ENCODE measurements at places on chromosomes 2 and 18.

- no peak overlapping the region for H3K27ac ChIP-seq
- no peaks in the 10 kb centered on the region for H3K4me1 ChIP-seq
- H3K4me3 ChIP-seq, result no peak overlapping the region
- DNase-seq, result no peak
- no peaks in the 10 kb centered on the region for H3K36me3 ChIP-seq
These were observed 174.2 kb downstream of the LOXHD1 start for GRCh38 chr18:46482831-46483230.

DNA sequence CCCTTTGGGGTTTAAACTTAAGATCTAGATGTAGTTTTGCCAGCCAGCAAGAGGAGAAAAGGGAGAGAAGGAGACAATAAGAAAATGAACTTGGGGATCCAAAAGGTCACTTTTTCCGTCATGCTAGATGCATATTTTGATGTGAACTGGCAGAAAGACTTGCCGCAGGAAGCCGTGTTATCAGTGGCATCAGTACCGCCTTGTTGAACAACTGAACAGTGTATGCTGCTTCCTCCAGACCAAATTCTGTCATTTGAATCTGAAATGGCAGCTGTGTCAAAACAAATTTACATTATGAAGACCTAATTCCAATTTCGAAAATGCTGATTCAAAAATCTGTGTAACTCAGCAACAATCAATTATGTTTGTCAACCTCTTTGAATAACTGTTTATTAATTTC is 42.1 kb downstream of the TMEM200C start:
- H3K36me3 ChIP-seq, result no peaks in the 10 kb centered on the region

- peak overlapping the region; percentile 100 for H3K4me3 ChIP-seq
- no peak for DNase-seq
- no peaks in the 10 kb centered on the region for H3K27me3 ChIP-seq
- H3K4me1 ChIP-seq, result peaks cover 38% of the 10 kb centered on the region
These were observed 1.5 kb downstream of the SLC39A10 start for GRCh38 chr2:195658541-195658890.

DNA sequence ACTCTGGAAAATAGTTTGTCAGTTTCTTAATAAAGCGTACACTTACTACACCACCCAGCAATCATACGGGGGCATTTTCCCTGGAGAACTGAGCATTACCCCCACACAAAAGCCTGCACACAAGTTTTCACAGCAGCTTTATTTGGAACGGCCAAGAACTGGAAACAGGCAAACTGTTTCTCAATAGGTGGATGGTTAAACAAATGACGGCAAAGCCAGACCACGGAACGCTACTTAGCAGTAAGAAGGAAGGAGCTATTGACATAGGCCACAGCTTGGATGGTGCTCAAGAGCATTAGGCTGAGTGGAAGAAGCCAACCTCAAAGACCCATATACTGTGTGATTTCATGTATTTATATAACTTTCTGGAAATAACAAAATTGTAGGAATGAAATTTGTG is 9.0 kb downstream of the MALL start:
- H3K27ac ChIP-seq, result no peak overlapping the region
- H3K4me1 ChIP-seq, result no peaks in the 10 kb centered on the region
- H3K27me3 ChIP-seq, result peaks cover 100% of the 10 kb centered on the region
- no peak overlapping the region for H3K4me3 ChIP-seq

- DNase-seq, result no peak
- H3K27ac ChIP-seq, result no peak overlapping the region
- H3K4me1 ChIP-seq, result no peaks in the 10 kb centered on the region
These were observed 334.9 kb upstream of the THUMPD2 start for GRCh38 chr2:40113997-40114396.

GRCh38 chr2:189192766-189193165 is 13.2 kb upstream of the COL5A2 start:
- no peaks in the 10 kb centered on the region for H3K27me3 ChIP-seq
- H3K36me3 ChIP-seq, result no peaks in the 10 kb centered on the region
- H3K27ac ChIP-seq, result no peak overlapping the region
- H3K4me3 ChIP-seq, result no peak overlapping the region

DNA sequence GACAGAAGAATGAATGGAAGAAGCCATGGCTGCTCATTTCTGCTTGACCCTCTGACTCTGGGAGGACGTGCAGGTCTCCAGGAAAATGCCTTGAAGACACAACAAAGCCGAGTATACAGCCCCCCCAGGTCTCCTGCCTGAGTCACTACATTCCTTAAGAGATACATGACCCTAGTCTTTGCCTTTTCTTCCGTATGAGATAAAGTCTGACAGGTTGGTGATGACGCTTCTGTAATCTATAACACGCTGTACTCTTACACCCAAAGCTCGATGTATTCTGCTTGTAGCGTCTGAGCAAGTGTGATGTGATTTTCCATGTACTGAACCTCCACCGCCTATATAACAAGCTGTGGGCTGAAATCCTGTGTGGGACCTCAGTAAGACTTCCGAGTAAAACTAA is 77.3 kb downstream of the KCTD1 start:
- no peaks in the 10 kb centered on the region for H3K27me3 ChIP-seq
- H3K36me3 ChIP-seq, result peaks cover 2% of the 10 kb centered on the region
- H3K4me3 ChIP-seq, result no peak overlapping the region

GRCh38 chr2:218029366-218030360 is 26.9 kb upstream of the TNS1 start:
- H3K4me1 ChIP-seq, result no peaks in the 10 kb centered on the region
- H3K4me3 ChIP-seq, result no peak overlapping the region
- no peaks in the 10 kb centered on the region for H3K27me3 ChIP-seq

DNA sequence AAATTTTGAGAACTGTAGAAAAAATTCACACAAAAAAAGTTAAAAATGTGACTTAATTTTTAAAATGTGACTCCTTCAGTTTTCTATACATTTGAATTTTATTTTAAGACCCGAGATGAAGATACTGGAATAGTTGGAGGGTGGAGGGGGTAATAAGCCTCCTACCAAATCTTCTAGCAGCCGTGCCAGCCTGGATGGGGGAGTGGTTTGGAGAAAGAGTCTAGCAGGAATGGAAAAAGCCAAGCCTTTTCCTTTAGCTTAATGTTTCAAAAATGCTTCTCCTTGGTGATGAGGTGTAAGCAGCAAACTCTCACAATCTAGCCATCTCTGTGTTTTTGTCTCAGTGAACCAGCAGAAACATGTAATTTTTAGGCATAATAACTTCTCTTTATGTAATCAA is 14.7 kb downstream of the CASP8 start:
- peaks cover 94% of the 10 kb centered on the region for H3K36me3 ChIP-seq
- no peak for DNase-seq
- no peak overlapping the region for H3K4me3 ChIP-seq
- H3K4me1 ChIP-seq, result peaks cover 63% of the 10 kb centered on the region
- no peaks in the 10 kb centered on the region for H3K27me3 ChIP-seq
- H3K27ac ChIP-seq, result peak overlapping the region; percentile 72

DNA sequence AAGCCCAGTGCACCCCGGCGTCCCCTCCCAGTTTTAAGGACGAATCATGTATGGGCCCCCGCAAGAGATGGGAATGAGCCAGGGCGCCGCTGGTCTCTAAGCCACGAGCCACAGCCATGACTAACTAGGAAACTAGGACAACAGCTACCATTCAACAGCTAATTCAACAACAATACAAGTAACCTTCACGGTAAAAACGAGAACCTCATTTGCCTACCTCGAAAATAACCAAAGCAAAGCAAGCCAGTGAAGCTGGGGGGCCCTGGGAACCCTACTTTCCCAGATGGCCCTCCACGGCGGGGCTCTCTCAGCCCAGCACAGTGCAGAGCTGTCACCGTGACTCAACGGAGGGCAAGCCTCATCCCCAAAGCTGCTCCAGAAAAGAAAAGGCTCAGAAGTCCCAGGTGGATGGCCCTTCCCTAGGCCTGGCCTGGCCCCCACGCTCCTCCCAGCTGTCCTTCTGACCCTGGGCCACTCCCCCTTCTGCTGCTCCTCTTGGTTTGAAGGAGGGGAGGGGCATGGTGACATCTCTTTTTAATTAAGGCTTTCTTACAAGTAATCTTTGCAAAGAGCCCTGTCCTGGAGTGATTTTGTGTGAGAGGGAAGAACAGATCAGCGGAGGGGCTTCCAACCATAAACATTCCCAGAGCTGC is 126.3 kb downstream of the HDAC4 start:
- no peaks in the 10 kb centered on the region for H3K27me3 ChIP-seq
- DNase-seq, result no peak
- H3K4me1 ChIP-seq, result peaks cover 40% of the 10 kb centered on the region
- peaks cover 8% of the 10 kb centered on the region for H3K36me3 ChIP-seq
- H3K4me3 ChIP-seq, result peak overlapping the region; percentile 79
- H3K27ac ChIP-seq, result peak overlapping the region; percentile 91

- H3K36me3 ChIP-seq, result no peaks in the 10 kb centered on the region
- peaks cover 52% of the 10 kb centered on the region for H3K27me3 ChIP-seq
- H3K4me3 ChIP-seq, result no peak overlapping the region
- no peak overlapping the region for H3K27ac ChIP-seq
These were observed 33.5 kb downstream of the CIB4 start for GRCh38 chr2:26607698-26608097.

- peaks cover 52% of the 10 kb centered on the region for H3K27me3 ChIP-seq
- no peaks in the 10 kb centered on the region for H3K4me1 ChIP-seq
- no peak overlapping the region for H3K4me3 ChIP-seq
- no peak for DNase-seq
These were observed 392.4 kb downstream of the ALK start for GRCh38 chr2:29528891-29529520.

DNA sequence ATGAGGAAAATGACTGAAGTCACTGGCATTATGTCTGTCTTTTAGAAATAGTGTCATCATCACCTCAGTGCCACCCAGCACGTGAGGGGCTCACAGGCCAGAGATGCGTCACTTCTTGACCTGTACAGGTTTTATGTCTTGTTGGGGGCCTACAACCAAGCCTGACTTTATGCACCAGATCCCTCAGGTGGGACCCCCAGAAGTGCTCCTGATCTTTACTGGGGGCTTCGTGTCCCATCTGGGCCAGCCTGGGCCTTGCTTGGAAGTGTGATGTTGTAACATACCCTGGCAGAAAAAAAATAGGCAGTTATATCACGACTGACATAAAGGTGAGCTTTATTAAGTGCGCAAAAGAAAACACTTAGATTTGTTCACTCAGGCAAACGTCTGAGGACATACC is 21.5 kb upstream of the GNAL start:
- no peak overlapping the region for H3K4me3 ChIP-seq
- H3K27ac ChIP-seq, result no peak overlapping the region
- no peak for DNase-seq
- peaks cover 44% of the 10 kb centered on the region for H3K27me3 ChIP-seq
- H3K36me3 ChIP-seq, result peaks cover 2% of the 10 kb centered on the region
- no peaks in the 10 kb centered on the region for H3K4me1 ChIP-seq

DNA sequence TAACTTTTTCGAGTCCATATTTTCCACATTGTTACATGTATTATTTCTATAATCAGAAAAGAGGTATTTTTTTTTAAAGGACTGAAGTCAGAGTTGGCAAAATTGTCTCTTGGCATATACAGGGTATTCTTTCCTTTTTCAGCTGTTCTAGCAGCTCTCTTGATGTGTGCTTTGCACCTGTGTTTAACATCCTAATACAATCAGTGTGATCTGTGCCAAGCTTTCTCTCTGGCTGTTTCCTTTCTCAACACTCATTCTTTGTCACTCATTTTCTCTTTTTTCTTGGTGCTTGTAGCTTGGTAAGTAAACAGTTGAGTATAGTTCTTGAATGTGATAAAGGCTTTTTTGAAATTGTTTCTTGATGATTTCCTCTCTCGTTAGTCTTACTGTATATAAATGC is 9.2 kb downstream of the RNMT start:
- DNase-seq, result no peak
- no peaks in the 10 kb centered on the region for H3K27me3 ChIP-seq
- peaks cover 12% of the 10 kb centered on the region for H3K4me1 ChIP-seq
- no peak overlapping the region for H3K27ac ChIP-seq
- H3K4me3 ChIP-seq, result no peak overlapping the region
- peaks cover 66% of the 10 kb centered on the region for H3K36me3 ChIP-seq

DNA sequence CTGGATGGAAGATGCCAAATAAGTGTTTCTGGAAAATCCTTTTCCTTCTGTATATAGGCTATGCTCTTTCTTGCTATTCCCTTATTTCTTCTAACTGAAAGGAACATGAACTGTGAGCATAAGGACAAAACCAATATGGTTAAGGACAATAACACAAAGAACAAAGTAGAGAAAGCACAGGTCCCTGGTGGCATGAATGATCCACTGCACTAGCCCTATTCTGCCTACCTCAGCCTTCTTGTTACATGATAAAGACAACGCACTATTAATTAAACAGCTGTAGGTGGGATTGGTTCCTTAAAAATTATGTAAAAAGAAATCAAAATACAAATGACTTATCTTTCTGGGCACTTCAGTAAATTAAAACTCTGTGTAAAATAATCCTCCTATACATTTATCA is 1.9 kb upstream of the WDR75 start:
- H3K4me3 ChIP-seq, result no peak overlapping the region
- H3K27me3 ChIP-seq, result no peaks in the 10 kb centered on the region
- H3K27ac ChIP-seq, result no peak overlapping the region

- no peaks in the 10 kb centered on the region for H3K4me1 ChIP-seq
- no peaks in the 10 kb centered on the region for H3K27me3 ChIP-seq
- no peak overlapping the region for H3K4me3 ChIP-seq
- no peak overlapping the region for H3K27ac ChIP-seq
These were observed 327.2 kb downstream of the EN1 start for GRCh38 chr2:118520246-118520645.

GRCh38 chr18:13872932-13873331 is 42.4 kb downstream of the MC2R start:
- H3K36me3 ChIP-seq, result no peaks in the 10 kb centered on the region
- no peaks in the 10 kb centered on the region for H3K4me1 ChIP-seq
- no peak for DNase-seq
- no peak overlapping the region for H3K4me3 ChIP-seq
- H3K27ac ChIP-seq, result no peak overlapping the region
- peaks cover 53% of the 10 kb centered on the region for H3K27me3 ChIP-seq

DNA sequence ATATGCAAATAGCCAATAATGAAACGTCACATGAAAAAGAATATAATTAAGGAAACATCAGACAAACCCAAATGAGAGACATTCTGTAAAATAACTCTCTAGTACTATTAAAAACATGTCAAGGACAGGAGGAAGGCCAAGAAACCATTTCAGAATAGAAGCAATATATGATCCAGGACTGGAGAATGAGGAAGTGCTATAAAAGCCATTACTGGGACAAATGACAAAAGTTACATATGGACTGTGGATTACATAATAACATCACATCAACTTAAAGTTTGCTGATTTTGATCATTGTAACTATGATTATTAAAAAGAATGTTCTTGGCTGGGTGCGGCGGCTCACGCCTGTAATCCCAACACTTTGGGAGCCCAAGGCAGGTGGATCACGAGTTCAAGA is 81.3 kb downstream of the CRACDL start:
- H3K4me3 ChIP-seq, result no peak overlapping the region
- H3K27me3 ChIP-seq, result peaks cover 65% of the 10 kb centered on the region
- no peak overlapping the region for H3K27ac ChIP-seq
- no peaks in the 10 kb centered on the region for H3K4me1 ChIP-seq
- H3K36me3 ChIP-seq, result no peaks in the 10 kb centered on the region
- DNase-seq, result no peak

GRCh38 chr2:213678437-213679218 is 394.4 kb downstream of the SPAG16 start:
- no peaks in the 10 kb centered on the region for H3K36me3 ChIP-seq
- no peaks in the 10 kb centered on the region for H3K4me1 ChIP-seq
- H3K4me3 ChIP-seq, result no peak overlapping the region
- no peak for DNase-seq
- H3K27ac ChIP-seq, result no peak overlapping the region
